ENCODE measurements at places on chromosomes 1 and 21.

DNA sequence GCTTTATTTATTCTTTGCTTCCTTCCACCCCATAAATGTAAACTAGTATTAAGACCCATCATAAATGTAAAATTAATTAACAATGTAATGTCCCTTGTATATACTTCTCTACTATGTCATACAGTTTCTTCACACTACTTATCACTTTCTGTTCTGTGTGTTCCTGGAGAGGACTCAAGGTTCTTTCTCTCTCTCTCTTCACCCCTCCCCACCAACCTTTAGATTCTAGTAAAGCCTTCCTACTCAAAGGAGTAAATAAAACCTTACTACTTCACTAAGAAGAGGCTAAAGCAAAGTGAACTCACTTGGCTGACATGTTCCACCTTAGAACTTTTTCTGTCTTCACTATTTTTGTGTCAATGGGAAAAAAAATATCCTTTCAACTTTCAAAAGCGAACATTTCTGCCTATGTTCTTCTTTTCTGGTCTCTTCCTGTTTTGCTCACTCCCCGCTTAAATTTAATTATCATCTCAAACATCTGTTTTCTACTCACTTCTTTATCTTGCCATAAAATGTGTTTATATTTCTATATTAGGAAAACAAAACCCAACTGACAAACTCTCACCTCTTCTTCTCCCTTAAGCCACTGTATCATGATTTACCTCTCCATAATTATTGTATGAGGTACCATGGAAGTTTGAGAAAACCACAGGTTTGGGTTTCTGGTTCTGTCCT is 260.3 kb downstream of the DPYD start:
- DNase-seq = no peak

GRCh38 chr1:231507476-231508355 is 20.8 kb upstream of the TSNAX start:
- no peak for DNase-seq

DNA sequence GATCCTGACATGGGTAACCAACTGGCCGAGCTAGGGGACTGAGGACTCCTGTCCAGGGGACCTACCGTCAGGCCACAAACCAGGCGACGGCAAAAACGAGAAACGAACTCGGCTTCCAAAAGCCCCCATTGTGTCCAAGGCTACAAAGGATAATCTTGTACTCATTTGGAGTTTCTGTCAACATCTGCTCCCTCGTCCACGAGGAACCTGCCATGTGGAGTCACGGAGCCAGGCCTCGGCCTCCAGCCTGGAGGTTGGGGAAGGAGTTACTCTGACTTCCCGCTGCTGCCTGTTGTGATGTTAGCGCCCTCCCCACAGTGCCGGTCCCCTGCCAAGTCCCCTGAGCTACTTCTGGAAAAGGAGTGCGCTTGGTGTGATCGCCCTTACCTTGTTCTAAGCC is 7.3 kb downstream of the KRTAP10-1 start:
- no peak for DNase-seq

DNA sequence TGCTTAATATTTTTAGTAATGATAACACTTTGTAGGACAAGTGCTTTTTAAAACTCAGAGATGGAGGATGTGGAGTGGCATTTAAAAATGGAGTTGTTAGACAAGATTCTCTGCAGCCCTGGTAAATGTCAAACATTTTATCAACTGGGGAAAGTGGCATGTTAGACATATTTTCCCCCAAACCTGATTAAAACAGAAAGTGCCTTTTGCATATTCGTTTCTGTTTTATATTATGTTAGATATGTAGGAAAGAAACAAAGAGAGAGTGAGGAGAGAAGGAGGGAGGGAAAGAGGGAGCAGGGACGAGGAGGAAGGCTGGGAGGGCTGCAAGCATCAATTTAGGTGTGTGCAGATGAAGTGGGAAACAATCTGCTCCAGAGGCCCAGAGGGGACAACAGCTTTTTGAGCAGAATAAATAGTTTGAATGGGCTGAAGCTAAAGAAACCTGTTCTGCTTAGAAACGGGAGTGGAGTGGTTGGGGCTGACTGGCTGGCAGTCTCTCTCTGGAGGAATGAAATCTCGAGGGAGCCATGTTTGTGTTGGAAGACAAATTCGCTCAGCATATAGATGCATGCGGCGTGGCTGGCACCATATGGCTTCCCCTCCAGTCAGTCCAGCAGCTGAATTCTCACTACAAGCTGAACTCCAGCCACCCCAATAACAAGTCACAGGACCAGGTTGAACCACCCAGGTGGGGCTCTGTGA is 502.2 kb downstream of the AJAP1 start:
- DNase-seq = no peak

GRCh38 chr1:102842606-102843005 is 265.7 kb downstream of the COL11A1 start:
- DNase-seq = no peak

- DNase-seq = no peak
Measured at GRCh38 chr1:220699044-220699443, 8.9 kb downstream of the C1orf115 start.

GRCh38 chr21:40850071-40850470 is 3.1 kb upstream of the DSCAM start:
- no peak for DNase-seq

GRCh38 chr1:163826500-163826899 is 504.7 kb downstream of the NUF2 start:
- DNase-seq = no peak

DNA sequence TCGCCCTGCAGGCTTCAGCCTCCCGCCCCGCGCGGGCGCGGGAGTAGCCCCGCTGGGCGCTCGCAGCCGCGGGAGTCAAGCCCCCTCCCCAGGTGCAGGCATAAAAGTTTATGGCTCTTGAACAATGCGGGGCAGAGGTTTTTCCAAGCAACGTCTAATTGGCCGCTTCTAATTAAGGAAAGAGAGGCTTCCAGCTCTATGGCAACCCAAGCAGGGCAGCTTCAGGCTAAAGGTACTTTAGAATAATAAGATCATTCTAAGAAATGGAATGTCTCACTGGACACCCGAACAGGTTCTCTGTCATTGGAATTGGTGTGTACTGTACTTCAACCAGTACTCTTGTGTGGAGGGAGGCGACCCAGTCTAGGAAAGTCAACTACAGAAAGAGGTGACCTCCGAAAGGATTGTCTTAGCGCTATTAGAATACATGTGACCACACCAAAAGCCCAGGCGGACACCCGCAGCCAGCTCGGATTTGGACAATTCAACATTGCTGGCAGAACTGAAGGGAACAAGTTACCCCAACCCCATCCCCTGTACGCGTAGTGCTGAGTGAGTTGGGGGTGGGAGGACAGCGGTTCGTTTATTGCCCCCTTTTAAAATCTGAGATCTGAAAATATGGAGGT is 12.5 kb downstream of the NR5A2 start:
- DNase-seq = no peak

DNA sequence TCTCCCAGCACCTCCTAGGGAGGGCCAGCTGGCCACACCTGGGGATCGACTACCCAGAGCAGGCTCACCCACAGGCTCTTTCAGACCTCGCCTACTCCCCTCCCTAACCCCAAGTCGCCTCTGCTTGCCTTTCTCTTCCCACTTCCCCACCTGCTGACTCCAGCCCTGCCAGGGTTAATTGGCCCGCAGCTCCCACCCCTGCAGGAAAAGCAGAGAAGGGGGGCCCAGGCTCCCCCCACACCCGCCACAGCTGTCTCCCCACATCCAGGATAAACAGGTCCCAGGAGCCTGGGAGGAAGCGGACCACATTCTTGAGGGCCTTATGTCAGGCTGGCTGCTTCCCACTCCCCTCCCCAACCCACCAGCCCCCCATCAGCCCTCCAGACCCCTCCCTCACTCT is 45.0 kb downstream of the TAS1R2 start:
- no peak for DNase-seq

- DNase-seq = no peak
Measured at GRCh38 chr1:100773444-100773843, 53.9 kb downstream of the VCAM1 start.

GRCh38 chr1:184615301-184615700 is 139.4 kb downstream of the EDEM3 start:
- DNase-seq = no peak

DNA sequence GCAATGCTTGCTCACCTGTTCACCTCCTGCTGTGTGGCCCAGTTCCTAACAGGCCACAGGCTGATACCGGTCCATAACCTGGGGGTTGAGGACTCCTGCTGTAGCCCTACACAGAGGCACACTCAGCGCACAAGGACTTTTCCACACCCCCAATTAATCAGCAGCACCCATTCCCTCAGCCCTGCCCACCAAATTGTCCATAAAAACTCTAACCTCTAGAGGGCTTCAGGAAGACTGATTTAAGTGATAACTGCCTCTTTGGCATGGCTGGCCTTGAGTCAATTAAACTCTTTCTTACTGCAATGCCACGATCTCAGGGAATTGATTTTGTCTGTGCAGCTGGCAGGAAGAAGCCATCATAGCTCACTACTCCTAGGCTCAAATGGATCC is 71.3 kb upstream of the MUTYH start:
- DNase-seq = no peak

DNA sequence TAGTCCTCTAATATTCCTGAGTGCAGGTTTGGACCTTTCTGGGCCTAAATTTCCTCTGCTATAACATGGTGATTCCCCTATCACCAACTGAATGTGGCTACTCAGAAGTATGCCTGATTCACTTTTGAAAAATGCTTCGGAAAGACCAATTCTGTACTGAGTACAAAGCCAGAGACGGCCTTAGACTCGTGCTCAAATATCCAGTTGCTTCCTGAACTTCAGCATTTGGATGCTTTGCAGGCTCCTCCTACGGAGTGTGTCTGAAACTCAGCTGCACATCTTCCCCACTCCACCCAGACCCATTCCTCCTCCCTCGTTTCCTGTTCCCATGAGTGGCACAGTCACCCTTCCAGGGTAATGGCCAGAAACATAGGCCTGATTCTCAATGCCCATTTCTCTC is 98.4 kb upstream of the GADD45A start:
- no peak for DNase-seq

GRCh38 chr1:66350001-66350547 is 183.9 kb upstream of the SGIP1 start:
- DNase-seq = peak; percentile 54

DNA sequence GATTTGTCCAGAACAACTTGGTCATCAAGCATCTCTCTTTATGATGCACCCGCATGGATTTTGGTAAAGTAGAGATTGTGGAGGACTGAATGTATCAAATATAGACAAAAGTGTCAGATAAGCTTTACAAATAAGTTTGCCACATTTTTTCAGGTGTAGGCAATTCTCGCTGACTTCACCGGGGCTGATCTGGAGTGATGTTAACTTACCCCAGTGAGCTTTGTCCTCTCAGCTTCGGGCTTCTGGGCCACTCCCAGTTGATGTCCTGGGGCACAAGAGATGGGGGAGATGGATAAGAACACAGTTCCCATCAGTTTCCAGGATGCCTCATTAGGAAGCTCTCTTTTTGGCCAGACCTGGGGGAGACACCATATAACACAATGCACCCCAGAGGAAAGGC is 117.7 kb downstream of the ETS2 start:
- DNase-seq = no peak

DNA sequence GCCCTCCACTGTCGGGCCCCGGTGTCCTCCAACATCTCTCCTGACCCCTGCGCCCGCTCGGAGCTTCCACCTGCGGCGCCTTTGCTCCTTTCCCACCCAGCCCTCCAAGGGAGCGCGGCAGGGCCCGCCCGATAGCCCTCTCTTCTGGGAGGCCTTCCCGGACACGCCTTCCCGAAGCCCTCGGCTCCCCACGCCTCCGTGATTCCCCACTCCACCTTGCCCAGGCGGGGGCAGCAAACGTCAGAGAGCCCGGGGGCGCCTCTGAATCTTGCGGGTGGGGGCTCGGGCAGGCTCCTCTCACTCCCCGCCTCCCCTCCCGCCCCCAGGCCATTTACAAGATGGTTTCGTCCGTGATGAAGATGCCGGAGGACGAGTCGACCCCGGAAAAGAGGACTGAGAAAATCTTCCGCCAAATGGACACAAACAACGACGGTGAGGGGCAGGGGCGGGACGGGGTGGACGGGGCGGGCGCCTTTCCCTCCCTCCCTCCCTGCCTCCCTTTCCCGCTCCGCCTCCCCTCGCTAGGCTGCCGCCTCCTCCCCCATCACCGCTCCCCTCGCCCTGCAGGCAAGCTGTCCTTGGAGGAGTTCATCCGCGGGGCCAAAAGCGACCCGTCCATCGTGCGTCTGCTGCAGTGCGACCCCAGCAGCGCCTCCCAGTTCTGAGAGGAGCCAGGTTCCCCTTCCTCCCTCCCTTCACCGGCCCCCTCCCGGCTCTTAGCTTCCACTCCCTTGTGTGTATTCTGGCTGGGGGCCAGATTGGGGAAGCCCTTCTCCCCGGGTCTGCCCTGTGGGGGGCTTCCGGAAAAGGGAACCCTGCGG is 7.1 kb downstream of the HPCA start:
- DNase-seq = no peak

DNA sequence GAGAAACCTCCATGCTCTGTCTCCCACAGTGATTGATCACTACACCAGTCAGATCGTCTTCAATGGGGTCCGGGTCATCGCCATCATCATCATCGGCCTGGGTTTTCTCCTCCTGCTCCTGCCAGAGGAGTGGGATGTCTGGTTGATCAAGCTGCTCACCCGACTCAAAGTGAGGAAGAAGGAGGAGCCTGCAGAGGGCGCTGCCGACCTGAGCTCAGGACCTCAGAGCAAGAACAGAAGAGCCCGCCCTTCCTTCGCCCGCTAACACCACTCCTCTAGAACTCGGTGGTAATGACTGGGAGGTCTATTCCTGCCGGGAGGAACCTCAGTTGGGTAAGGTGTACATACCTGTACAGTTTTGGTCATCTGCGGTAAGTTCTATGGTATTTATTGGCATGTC is 50.3 kb upstream of the COA6 start:
- peak; percentile 15 for DNase-seq

DNA sequence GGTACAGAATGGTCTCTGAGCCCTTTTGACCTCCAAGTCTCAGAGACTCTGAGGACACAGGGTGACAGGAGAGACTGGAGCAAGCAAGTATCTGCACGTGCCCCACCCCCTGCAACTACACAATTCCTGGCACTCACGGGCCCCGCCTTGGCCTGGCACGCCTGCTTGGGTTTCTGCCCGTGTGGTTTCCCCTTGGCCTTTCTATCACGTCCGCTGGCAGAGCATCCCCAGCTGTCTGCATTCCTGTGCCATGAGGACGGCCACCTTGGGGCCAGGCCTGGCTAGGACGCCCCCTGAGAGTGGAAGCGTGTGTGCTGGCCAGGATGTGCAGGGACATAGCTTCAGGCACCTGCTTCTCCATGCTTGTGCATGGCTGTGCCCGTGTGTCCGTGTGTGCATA is 14.3 kb upstream of the EDN2 start:
- no peak for DNase-seq

GRCh38 chr1:117821774-117822482 is 107.5 kb downstream of the GDAP2 start:
- no peak for DNase-seq

DNA sequence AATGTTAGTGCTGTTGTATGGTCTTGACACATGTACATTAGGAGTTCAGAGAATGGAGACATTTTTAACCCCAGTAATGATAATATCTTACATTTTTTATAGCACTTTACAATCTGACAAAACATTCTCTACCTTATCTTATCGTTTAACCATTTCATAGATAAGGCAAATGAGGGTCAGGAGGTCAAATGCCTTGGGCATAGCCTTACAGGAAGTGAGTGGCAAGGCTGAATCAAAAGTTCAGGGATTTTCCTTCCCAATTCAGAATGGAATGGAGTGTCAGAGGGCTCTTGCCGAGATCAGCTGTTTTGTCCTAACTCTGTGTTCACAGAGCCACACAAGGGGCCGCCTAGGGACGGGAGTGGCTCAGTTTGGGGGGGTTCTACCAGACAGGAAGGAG is 57.6 kb upstream of the AK4 start:
- DNase-seq = no peak
